ENCODE measurements at places on chromosomes 3 and 15.

DNA sequence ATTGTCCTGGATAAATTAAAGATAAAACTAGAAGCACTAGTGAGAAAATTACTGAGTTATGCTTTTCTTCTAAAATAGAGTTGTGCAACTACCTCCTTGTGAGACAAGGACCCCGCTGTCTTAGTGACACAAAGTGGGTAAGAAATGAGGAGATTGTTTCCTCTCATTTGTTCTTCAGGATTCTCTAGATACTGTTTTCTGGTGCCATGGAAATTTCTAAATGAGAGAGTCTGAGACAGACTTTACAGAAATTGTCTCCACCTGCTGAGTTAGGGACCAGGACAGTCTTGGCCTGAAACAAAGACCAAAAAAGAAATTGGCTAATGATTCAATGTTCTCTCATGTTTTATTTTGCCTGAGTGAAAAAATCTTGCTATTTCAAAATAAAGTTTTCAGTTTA lies 427.5 kb downstream of the TUSC7 start:
- no peak overlapping the region for H3K27ac ChIP-seq
- H3K4me1 ChIP-seq: no peaks in the 10 kb centered on the region
- DNase-seq: no peak

GRCh38 chr15:47386459-47386858 lies 330.8 kb upstream of the SEMA6D start:
- no peak overlapping the region for H3K27ac ChIP-seq
- H3K27me3 ChIP-seq: no peaks in the 10 kb centered on the region
- no peak overlapping the region for H3K4me3 ChIP-seq
- no peaks in the 10 kb centered on the region for H3K36me3 ChIP-seq
- no peaks in the 10 kb centered on the region for H3K4me1 ChIP-seq

DNA sequence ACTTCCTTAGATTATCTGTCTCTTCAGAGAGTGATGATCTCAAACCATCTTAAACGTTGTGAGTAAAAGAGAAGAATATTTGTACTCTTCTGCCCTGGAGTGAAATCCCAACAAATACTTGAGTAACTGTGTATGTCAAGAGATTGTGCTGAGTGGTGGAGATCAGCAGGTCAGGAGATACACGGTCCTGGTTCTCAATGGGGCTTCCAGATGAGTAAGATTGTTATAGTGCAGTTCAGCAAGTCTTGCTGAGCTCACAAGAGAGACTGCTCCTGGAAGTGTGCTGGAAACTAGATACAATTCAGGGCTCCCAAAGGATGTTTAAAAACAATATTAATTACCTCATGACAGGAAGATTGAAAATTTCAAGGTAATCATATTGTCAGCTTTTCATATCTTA lies 184.3 kb downstream of the AKAP13 start:
- H3K27me3 ChIP-seq: no peaks in the 10 kb centered on the region
- no peak overlapping the region for H3K27ac ChIP-seq
- no peak overlapping the region for H3K4me3 ChIP-seq
- peaks cover 10% of the 10 kb centered on the region for H3K36me3 ChIP-seq

GRCh38 chr3:144989807-144990206 lies 1018.2 kb downstream of the DIPK2A start:
- H3K27ac ChIP-seq: no peak overlapping the region
- H3K27me3 ChIP-seq: no peaks in the 10 kb centered on the region
- no peaks in the 10 kb centered on the region for H3K36me3 ChIP-seq

DNA sequence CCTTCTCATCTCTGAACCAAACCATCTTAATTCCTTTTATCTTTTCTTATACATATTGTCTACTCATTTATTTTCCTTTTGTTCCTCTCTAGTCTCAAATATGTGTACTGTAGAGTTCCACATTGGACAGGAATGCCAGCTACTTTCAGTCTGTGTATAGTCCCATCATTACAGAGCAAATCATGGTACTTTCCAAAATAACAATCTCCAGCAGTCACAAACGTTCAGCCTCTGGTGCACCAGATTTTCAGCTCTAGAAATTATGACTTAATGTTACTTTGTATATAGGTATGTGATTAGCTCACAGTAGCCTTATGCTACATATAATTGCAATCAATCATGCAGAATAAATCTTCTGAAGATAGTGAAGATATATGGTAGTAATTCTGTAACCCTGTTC lies 32.5 kb upstream of the TM4SF4 start:
- H3K4me1 ChIP-seq: no peaks in the 10 kb centered on the region
- no peak overlapping the region for H3K4me3 ChIP-seq
- no peaks in the 10 kb centered on the region for H3K36me3 ChIP-seq
- peaks cover 7% of the 10 kb centered on the region for H3K27me3 ChIP-seq

DNA sequence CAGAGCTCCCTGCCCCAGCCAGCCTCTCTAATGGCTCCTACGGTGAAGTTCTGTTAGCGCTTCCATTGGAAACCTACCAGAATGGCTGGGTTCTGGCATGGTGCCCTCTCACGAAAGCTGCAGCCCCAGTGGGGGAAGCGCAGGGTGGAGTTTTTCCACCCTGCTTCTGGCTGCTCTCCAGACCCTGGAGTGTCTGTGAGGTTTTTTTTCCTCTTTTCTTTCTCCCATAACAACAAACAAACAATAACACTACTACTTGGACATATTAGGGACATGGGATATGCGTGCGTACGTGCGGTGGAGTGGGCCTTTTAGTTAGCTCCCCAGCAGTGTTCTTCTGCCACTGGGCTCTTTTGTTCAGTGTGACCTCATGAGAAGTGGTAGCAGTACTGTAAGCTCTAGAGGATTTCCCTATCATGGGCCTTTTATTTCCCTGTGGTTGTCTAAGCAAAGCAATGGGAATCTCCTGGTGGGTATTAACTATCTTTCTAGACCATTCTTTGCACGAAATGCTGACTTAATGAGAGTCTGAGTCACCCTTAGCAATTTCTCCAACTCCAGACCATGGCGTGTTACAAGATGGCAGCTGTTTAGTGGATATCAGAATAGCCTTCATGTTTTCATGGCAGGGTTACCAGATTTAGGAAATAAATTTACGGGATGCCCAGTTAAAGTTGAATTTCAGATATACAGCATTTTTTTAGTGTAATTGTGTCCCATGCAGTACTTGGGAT lies 161.9 kb downstream of the FNDC3B start:
- no peak overlapping the region for H3K4me3 ChIP-seq
- H3K4me1 ChIP-seq: no peaks in the 10 kb centered on the region
- DNase-seq: no peak
- no peaks in the 10 kb centered on the region for H3K27me3 ChIP-seq
- peaks cover 7% of the 10 kb centered on the region for H3K36me3 ChIP-seq

DNA sequence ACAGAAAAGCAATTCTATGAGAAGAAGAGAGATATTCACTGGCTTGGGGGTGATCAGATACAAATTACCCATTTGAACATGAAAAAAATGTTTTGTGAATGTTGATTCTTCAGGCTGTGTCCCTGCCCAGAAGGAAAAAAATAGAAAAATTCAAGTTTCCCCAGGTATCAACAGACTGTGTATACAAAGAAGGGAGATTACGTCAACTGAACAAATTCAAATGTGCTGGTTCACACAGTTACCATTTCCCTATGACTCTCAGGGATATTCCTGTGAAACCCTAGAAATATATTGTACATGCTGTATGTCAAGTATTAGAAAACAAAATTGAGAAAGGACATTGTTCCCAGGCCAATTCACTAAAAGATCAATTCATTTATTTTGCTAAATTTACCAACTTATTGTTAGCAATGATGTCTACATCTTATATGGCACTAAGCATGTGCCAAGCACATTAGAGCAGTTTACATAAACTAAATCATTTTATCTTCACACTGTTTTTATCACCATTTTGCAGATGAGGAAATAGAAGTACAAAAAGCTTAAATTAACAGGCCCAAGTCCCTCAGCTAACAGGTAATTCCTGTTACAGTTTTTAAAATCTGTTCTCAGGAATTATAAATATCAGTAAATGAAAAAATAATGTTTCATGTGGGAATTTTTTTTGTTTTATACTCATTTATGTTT lies 306.7 kb upstream of the ROBO2 start:
- H3K27me3 ChIP-seq: no peaks in the 10 kb centered on the region
- no peaks in the 10 kb centered on the region for H3K36me3 ChIP-seq
- no peak overlapping the region for H3K27ac ChIP-seq

DNA sequence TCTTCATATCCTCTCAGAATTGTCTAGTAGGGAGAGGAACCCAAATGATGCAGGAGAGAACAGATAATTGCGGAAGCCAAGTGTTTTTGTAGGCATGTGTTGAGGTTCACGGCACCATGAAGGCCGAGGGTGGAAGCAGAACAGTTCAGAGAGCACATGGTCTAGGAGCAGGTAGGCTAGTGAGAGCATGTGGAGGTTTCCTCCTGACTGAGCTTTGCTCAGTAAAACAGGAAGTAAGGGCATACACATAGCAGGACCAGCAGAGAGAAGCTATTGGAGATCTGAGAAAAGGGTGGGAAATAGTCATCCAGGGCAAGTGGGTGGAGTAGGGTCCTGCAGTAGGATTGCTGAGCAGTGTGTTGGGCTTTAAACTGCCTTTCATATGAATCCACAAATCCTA lies 491.1 kb downstream of the FHIT start:
- peaks cover 18% of the 10 kb centered on the region for H3K4me1 ChIP-seq
- no peak for DNase-seq
- no peaks in the 10 kb centered on the region for H3K27me3 ChIP-seq
- peaks cover 3% of the 10 kb centered on the region for H3K36me3 ChIP-seq
- H3K4me3 ChIP-seq: no peak overlapping the region

- H3K36me3 ChIP-seq: no peaks in the 10 kb centered on the region
- no peak for DNase-seq
- H3K27me3 ChIP-seq: peaks cover 37% of the 10 kb centered on the region
- H3K4me3 ChIP-seq: peak within 1 kb of the TSS; percentile 38
- no peak within 1 kb of the TSS for H3K27ac ChIP-seq
Measured at GRCh38 chr3:96813820-96814650, at the start of gene EPHA6. Gene EPHA6 (plus strand): TSS chr3:96814594.

DNA sequence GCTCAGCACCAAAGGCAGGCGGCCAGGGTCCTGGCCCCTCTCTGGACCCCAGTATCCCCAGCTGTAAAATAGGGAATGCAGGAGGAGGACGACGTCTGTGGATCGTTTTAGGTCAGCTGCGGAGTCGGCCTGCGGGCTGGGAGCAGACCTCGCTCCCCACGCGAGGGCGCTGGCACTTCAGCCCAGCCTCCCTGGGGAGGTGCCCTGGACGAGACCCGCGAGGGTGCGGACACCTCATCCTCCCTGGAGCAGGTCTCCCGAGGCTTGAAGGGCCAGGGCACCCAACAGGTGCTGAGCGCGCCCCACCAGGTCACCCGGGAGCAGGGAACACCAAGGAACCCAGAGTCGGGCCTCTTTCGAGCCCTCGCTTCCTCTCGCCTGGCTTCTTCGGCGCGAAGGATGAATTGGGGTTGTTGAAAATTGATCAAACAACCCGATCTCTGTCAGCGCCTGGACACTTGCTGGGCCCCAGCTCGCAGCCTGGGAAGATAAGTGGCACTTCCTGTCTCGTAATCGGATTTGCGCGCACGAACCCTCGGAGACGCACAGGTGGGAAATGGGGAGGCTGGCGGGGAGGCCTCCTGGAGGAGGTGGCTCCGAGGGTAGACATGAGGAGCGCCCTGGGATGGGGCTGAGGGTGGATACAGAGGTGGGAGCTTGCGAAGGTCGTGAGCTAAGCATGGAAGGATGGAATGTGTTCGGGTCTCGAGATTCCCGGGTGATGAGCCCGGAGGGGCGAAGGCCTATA lies 588 bp upstream of the VIPR1 start:
- peak overlapping the region; percentile 78 for H3K4me3 ChIP-seq
- peak; percentile 67 for DNase-seq
- peak overlapping the region; percentile 37 for H3K27ac ChIP-seq
- H3K36me3 ChIP-seq: no peaks in the 10 kb centered on the region
- H3K4me1 ChIP-seq: peaks cover 40% of the 10 kb centered on the region
- H3K27me3 ChIP-seq: peaks cover 26% of the 10 kb centered on the region

DNA sequence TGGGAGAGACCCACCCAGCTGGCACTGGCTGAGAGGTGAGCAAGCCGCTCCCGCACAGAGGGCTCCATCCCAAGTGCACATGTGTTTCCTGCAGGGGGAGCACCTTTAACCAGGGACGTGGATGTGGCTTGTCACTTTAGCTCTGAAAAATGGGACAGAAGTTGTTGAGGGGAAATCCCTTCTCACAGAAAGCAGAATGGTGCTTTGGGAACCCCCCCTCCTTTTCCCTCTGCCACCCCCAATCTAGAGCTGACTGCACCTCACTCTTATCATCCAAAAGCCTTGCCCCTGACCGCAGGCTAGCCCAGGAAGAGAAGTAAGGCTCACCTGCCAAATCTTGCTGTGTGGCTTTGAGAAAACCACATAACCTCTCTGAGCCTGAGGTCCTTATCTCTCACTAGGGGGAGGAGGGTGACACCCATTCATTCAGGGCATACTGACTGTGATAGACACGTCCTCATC lies 77.9 kb downstream of the RPN1 start:
- no peaks in the 10 kb centered on the region for H3K36me3 ChIP-seq
- no peak overlapping the region for H3K4me3 ChIP-seq
- H3K4me1 ChIP-seq: peaks cover 16% of the 10 kb centered on the region
- no peak overlapping the region for H3K27ac ChIP-seq
- H3K27me3 ChIP-seq: peaks cover 28% of the 10 kb centered on the region

DNA sequence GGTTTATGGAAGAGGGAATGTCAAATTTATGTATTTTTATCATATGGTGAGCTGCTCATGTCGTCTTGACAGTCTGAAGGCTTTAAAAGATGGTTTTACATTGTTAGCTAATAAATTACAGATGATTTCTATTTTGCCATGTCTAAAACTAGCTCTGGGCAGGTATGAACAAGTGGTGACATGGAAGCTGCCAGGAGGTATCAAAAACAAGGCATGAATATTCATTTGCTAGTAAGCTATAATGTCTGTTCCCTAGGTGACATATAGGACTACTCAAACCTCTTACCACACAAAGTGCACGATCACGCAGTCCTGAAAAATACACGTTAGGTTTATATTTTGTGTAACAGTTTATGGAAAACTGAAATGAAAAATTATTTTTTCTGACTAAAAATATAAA lies 34.8 kb downstream of the ST3GAL6 start:
- H3K36me3 ChIP-seq: no peaks in the 10 kb centered on the region
- H3K27ac ChIP-seq: no peak overlapping the region
- no peaks in the 10 kb centered on the region for H3K4me1 ChIP-seq
- DNase-seq: no peak
- H3K27me3 ChIP-seq: no peaks in the 10 kb centered on the region
- no peak overlapping the region for H3K4me3 ChIP-seq

GRCh38 chr3:179036226-179036625 lies 35.4 kb downstream of the ZMAT3 start:
- H3K4me3 ChIP-seq: no peak overlapping the region
- H3K4me1 ChIP-seq: peaks cover 14% of the 10 kb centered on the region
- no peak for DNase-seq
- no peak overlapping the region for H3K27ac ChIP-seq

- no peak for DNase-seq
- H3K36me3 ChIP-seq: no peaks in the 10 kb centered on the region
- no peak overlapping the region for H3K4me3 ChIP-seq
- no peaks in the 10 kb centered on the region for H3K27me3 ChIP-seq
Measured at GRCh38 chr15:36067483-36068274, 511.7 kb upstream of the CDIN1 start.
